Right renal cortex interstitium (tissue), 3 donors: ENCODE measurements at places on chromosomes 7 and 10.

DNA sequence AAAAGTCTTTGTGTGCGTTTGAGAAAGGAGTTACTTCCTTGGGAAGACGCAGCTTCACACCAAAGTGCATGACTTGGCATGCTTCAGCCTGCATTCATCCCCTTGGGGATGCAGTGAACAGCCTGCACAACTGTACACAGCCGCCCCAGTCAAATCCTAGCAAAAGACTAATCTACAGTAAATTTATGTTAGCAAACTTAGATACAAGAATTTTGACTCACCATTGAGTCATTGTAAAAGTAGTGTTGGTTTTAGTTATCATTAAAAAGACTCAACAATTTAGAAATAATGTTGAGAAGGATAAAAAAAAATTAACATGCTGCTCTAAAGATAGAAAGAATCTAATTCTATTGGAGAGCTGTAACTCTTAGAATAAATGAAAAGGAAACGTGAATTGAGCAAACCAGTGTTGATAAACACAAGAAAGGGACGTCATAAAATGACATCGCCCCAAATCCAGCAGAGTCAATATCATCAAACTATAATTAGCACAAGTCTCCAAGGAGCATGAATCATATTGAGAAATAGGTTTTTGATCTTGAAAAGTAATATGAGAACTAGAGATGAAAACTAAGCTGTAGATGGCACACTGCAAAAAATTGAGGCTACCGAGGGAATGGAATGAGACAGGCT lies 11.9 kb upstream of the OPTN start:
- no peak for DNase-seq

DNA sequence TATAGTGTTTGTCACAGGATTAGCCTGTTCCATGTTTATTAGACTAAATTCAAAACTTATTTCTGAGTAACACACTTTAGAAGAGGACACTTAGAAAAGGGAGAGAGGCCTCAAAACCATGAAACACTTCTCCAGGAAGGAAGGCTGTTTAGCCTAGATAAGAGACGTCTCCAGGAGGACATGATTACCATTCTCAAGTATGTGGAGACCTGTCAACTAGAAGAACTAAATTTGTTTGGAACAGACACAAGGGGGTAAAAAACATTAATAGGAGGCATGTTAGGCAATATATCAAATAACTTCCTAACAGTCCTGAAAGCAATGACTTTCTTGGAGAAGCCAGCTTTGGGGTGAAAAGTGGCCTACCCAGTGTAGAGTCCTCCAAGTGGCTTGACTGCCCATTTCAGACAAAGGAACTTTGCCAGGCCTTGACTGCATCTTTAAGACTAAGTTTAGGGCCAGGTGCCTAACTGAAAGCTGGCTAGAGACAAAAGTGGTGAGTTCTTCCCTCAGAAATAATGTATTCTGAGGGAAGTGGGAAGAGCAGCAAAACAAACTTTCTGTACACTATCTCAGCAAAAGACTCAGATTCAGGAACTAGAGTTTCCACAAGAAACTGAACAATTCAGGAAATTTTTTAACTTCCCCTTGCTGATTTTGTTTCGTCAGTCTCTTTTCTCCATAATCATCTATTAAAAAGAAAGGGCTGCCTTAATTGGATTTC lies 11.8 kb downstream of the NCOA4 start:
- DNase-seq, result no peak

DNA sequence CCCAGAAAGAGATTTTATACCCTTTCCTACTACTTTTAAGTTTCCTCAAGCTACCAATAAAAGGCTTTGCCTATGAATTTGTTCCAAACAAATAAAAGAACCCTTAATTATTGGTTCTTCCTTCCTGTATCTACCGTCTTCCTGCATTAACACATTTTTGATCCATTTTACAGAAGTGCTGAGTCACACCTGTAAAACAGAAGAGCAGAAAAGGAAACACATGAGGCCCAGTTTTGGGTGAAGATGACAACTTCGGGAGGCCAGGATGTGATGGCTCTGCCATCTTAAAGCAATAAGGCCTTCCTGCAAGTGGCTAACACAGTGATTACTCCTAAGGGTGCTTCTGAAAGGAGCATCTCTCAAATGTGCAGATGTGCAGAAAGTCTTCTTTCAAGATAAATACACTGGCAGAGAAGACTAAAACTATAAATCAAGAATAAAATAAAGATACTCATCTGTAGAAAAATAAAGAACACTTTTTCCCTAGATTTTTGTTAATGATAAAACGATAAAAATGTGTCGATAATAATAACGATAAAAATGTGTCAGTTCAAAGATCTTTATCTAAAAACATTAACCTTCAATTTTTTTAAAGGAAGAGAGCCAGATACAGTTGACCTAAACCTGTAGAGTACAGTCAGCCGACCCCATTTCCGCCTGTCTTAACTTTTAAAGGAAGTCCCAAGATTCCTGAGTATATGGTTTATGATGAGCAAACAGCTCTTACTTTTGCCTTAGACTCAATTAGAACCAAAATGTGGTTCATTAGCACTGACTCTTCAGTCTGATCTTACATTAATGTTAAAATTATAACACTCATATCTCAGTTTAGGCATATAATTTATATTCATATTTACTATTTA lies 108.6 kb downstream of the UBE2H start:
- no peak for DNase-seq

DNA sequence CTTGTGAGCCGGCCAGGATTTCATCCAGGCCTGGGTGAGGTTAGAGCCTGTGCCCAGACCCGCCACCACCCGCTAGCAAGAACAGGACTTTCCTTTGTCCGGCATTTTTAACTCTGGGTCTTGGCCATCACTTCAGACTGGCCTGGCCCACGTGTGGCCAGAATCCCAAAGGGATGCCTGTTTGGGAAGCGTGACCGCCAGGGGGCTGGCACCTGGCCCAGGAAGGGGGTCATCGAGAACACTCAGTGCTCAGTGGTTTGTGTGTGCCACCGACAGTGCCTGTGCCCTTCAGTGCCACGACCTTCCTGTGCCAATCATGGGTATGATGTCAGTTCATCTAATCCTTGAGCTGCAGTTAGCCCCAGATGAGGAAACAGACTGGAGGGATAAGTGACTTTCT lies 85.0 kb downstream of the ZMIZ1 start:
- DNase-seq, result no peak

DNA sequence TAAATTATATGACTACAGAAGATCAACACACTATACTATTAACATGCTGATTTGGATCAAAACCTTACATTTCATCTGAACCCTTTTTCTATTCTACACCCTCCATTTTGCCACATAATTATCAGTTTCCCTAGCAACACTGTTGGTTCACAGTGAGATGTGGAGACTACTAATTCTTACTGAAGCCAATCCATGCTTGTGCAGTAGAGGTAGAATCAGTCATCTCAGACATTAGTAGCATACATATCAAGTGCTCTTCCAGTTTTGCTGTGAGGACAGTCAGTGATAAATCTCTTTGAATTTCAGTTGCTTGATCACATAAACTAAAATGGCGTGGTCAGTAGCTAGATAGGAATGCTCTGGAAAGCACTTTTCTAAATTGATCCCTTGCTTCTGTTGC lies 70.3 kb downstream of the PON1 start:
- no peak for DNase-seq

GRCh38 chr7:148863324-148863723 lies 20.8 kb downstream of the EZH2 start:
- DNase-seq, result no peak
